GM12864 (cell line): ENCODE measurements at places on chromosomes 13 and 19.

- no peak for DNase-seq
Measured at GRCh38 chr19:45115809-45116615, 23.0 kb downstream of the PPP1R37 start.

GRCh38 chr13:81568824-81569223 is 1227.9 kb upstream of the SPRY2 start:
- no peak for DNase-seq

- DNase-seq = no peak
Measured at GRCh38 chr13:40082639-40083038, 427.2 kb downstream of the COG6 start.

DNA sequence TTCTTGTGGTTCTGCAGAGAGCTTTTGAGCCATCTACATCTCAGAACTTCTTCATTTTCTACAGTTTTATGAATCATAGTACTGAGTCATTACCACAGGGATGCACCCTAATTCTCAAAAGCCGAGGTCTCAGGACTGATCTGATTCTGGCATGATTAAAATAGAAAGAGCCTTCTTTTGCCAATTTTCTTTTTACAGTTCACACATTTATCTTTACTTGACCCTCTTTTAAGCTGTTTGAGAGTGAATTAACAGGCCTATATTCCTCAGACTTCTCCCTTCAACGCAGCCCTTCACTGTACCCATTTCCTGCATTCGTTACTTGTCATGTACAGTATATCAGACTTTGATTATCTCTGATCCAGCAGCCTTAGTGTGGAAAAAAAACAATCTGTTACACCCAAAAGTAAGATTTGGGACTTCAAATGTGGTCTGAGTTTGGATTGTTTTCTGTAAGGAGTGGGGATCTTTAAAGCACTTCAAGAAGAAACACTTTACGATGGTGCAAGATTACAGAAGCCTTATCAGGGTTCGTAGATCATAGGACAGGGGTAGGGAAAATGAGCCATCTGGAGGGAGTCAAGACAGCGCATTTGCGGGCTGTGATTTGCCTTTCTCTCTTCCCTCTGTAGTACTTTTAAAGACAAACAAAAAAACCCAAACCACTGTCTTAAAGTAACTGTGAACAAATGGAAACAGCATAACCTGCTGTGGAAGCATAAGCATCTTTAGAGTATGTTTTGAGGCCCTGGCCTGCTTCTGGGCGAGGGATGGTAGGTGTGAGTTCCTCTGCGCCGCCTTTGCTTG is 15.3 kb upstream of the GPR183 start:
- peak; percentile 71 for DNase-seq

- DNase-seq = no peak
Measured at GRCh38 chr13:87827479-87827878, 156.3 kb downstream of the SLITRK5 start.

- no peak for DNase-seq
Measured at GRCh38 chr13:33045851-33046592, 29.8 kb downstream of the KL start.

- no peak for DNase-seq
Measured at GRCh38 chr19:34173193-34173956, 1.1 kb downstream of the LSM14A start.
